ENCODE measurements at places on chromosomes 6 and 20.

GRCh38 chr20:14644306-14645097 is 307.1 kb upstream of the FLRT3 start:
- DNase-seq = no peak

DNA sequence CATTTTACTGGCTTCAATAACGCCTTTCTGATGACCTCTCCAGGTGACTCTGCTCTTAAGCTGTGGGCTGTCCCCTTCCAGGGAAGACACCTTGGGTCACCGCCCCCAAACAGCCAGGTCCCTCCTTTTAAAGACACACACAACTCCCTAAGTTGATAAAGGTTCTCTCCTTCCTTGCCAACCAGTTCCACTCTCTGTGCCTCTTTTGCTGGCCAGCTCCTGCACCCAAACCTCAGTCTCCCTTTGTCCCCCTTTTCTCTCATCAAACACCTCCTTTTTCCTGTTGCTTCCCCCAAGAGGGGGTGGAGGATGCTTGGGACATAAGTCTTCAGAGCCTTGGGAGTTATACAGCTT is 1.0 kb downstream of the NCOA6 start:
- DNase-seq = peak; percentile 11

GRCh38 chr20:61790116-61790827 is 275.4 kb downstream of the TAF4 start:
- no peak for DNase-seq

DNA sequence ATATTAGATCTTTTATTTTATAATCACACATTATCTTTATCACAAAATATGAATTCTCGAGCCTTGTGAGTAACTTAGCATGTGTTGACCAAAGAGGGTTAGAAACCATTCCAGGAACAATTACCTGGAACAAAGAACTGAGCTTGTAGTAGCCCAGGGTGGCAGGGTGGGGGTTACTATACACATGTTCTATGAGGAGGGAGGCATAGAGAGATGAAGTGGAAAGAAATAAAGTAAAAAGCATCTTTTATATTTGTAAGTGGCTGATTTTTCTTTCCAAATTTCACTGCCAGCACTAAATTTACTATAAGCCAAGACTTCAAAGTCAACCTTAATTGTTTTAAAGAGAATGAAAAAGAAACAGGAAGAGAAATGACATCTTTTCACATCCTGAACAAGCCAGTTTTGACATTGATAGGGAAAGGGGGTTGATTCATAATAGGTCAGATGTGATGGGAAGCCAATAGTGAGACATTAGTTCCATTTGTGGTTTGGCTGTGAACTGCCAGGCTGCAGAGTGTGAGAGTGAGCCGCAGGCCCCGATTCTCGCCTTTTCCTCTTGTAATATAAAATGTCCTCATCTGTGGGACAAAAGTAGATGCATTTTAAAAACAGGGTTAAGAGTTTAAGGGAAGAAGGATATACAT is 52.7 kb upstream of the MYB start:
- no peak for DNase-seq

- DNase-seq = no peak
These were observed 36.1 kb upstream of the CEP162 start for GRCh38 chr6:84263557-84263956.

- DNase-seq = no peak
These were observed 428.4 kb upstream of the PLCB4 start for GRCh38 chr20:8640461-8640860.

DNA sequence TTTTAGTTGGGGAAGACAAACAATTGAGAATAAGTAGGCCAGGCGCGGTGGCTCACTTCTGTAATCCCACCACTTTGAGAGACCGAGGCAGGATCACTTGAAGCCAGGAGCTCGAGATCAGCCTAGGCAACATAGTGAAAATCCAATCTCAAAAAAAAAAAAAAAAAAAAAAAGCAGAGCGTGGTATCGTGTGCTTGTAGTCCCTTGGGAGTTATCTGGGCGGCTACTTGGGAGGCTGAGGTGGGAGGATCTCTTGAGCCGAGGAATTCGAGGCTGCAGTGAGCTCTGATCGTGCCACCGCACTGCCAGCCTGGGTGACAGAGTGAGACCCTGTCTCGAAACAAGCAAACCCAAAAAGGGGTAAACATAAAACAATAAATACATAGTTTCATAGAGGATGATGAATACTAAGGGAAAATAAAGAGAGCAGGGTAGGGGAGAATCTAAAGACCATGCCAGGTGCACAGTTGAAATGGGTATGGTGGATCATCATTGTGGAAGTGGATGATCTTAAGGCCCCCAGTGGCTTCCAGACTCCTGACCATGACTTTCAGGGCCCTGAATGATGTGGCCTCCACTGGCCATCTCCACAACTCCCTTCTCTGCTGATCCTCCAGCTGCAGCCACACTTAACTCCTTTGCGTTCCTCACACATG is 947 bp downstream of the POFUT1 start:
- DNase-seq = no peak

GRCh38 chr6:25417046-25417605 is 138.0 kb downstream of the CARMIL1 start:
- no peak for DNase-seq

- no peak for DNase-seq
These were observed 3.0 kb upstream of the UQCC2 start for GRCh38 chr6:33714385-33715040.

DNA sequence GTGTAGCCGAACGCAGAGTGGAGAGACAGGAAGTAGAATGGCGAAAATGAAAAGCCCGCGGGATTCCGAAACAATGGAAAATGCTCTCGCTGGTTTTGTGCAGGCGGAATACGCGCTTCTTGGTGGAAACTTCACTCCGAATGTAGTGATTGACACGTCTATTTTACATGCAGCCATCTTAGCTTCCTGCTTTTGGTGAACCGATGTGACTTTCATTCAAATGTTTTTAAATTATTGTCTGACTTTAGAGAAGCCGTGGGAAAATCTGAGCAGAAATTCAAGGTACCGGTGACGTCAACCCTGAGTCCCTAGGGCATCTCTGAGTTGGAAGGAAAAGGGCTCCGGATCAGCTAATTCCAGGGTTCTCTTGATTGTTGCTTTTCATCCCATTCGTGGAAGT is 11.4 kb downstream of the GPX5 start:
- DNase-seq = no peak

DNA sequence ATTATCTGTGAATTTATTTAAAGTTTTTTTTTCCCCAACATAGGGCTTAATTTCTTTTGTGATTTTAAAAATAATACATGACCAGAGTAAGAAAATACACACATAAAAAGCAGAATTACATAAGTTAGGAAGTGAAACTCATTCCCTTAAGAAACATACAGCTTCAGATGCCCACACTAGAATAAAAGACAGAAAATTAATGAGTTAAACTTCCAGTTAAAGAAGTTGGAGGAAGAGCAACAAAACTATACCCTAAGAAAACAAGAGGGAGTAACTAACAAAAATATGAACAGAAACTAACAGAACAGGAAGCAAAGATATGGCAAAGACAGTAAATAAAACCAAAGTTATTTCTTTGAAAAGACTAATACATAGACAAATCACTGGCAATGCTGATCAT is 107.6 kb upstream of the CEP85L start:
- DNase-seq = no peak

DNA sequence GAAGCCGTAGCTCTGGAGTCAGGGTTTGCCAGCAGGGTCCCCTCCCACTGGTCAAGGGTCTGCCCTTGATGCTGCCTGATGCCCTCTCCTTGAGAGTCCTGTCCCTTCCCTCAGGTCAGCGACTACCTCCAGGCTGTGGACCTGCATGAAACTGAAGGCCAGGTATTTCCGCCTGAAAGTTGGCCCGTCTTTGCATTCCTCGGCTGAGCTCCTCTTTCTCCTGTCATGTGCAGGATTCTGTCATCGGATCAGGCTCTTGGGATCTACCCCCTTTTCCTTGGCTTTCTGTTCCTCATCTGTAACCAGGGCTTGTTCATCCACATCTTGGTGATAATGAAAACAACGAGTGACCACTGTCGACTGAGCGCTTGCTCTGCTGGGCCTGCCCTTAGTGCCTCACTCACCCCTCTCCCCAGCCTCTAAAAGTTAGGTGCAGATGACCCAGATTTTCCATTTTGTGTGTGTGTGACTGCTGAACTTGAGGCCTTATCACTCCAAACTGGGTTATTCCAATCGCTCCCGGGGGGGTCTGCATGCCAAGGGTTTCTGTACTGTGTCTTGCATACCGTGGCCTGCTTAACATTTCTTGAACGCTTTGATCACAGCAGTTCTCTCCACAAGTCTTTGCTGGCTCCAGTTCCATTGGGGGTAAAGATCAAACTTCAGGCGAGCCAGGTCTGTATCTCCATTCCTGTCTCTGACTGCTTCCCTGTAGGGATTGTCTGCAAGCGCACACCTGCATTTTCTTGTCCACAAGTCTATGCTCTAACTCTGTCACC is 81.6 kb downstream of the DTD1 start:
- no peak for DNase-seq

GRCh38 chr6:44921798-44922197 is 406.3 kb upstream of the RUNX2 start:
- DNase-seq = no peak

Data from kidney capillary endothelial cell (primary cell).